ENCODE measurements at places on chromosomes 13 and 19.

DNA sequence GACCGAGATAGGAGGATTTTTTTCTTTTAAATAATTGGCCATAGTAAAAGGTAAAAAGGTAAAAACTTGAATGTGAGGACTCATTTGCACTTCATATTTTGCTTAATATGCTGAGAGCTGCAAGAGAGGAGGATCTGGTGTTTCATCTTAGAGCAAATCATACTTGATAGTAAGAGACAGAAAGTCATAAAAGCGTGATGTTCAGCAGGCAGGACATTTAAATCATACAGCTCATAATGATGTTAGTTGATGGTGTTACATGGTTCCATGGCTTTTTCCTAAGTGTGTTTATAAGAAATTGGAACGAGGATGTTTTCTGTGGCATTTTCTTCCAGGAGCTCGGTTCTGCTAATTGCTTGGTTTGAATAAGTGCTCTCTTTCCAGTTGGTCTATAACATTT, 16.3 kb downstream of the ATP11A start:
- no peak for DNase-seq

DNA sequence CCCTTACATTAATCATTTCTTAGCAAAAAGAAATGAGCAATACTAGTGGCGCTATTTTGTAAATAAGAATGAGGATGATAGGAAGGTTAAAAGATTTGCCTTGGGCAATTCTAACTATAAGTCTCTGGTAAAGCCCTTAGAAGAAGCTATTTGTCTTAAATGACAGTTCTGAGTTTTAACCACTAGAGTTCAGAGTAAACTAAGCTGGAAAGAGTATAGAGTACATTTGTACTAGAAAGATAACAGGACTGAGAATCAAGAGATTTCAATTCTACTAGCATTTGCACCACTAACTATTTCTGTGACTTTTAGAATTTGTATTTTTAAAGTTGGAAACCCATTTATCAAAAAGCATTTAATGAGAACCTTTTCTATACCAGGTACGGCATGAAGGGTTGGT, 750.3 kb downstream of the OLFM4 start:
- DNase-seq: no peak

DNA sequence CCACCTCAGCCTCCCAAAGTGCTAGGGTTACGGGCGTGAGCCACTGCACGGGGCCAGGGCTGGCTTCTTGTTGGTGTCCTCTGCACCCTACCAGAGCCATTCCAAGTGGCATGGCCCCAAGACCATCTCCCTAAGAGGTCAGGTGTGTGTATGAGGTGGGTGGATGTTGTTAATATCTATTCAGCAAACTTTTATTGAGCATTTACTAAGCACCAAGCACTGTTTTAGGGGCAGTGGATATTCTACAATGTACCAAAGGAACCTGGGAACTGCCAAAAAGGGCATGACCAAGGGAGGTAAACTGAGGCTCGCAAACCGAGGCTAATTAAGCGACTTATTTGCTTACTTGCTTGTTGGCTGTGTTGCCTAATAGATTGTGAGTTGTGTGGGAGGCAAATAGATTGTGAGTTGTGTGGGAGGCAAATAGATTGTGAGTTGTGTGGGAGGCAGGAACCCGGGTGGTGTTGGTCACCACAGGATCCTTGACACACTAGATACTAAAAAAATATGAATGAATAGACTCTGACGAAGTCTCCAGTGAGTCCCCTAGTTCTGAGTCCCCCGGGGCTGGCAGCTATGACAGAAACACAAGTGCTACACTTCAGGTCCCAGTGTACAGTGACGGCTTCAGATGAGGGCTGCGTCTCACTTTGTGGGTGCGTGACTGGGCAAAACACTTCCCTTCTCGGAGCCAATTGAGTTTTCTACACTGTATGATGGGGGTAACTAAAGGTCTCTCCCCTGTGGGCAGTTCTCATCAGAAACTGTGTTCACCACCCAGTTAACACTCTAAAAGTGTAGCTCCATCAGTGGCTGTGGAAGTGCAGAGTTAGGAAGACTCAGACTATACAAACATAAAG, 5.0 kb upstream of the BICRA start:
- DNase-seq: peak; percentile 26

DNA sequence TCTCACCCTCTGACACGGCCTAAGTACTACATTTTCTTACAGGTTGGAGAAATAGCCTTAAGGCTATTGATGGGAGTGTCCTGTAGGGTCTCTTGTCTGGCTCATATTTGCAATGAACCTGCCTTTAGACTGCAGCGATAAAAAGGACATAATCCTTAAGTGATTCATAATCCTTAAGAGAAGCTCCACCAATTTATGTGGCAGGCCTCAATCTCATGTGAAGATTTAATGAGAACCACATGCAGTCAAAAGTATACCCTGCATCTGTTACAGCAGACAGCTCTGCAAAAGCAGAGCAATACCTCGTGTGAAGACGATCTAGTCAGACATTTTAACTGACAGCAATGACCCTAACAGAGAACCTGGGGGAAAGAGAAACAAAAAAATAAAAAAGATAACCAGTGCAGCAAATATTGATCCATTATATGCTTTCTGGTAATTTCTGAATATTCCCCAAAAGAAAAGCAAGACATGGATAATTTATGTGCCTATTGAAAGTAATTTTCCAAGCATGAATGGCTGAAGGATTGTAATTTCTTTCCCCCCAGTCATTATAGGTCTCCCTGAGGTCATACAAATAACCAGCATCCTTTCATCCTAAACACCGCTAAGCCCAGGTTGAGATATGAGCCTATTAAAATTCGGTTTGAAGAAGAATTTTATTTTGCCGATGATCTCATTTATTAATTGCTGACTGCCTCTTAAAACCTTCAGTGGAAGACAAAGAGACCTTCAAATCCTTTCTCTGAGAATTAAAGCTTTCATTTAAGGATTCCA, 321.8 kb upstream of the NBEA start:
- DNase-seq: no peak

- no peak for DNase-seq
These were observed 189.3 kb upstream of the SPRY2 start for GRCh38 chr13:80530191-80530590.

DNA sequence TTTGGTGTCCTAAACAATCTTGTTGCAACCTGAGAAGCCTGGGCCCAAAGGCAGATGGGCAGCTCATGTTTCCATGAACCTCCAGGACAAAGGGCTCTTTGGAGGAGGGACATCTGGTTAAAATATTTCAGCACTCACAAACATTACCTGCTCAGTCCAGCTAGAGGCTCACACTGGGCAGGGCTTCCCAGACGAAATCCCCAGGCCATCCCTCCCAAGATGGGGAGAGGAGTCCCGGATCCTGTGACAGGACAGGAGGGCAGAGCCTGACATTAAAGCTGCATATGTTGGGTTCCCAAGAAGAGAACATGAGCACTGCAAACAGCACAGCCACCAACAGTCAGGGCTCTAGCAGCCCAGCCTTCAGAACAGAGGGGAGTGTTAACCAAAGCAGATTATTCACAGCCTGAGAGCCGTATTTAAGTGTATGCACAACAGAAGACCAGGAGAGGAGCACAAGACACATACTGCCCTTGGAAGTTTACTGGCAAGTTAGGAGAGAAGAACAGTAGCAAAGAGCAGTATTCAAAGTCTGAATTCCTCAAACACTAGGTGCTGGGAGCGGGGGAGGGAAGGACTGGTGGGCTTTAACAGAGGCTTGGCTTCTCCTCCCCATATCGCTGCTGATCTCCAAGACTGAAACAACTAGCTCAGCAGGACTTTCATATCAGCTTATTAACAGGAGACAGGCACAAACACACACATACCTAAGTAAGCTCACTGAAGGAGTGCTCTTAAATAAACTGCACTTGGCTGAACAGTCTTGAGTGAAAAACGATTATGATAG, 12.3 kb downstream of the ATP7B start:
- no peak for DNase-seq

- no peak for DNase-seq
These were observed 482.0 kb downstream of the DIAPH3 start for GRCh38 chr13:59681636-59682311.
